GM06990 (cell line): ENCODE measurements at places on chromosomes 1 and 21.

- no peak for DNase-seq
Measured at GRCh38 chr1:55928576-55928975, 650.8 kb downstream of the PLPP3 start.

DNA sequence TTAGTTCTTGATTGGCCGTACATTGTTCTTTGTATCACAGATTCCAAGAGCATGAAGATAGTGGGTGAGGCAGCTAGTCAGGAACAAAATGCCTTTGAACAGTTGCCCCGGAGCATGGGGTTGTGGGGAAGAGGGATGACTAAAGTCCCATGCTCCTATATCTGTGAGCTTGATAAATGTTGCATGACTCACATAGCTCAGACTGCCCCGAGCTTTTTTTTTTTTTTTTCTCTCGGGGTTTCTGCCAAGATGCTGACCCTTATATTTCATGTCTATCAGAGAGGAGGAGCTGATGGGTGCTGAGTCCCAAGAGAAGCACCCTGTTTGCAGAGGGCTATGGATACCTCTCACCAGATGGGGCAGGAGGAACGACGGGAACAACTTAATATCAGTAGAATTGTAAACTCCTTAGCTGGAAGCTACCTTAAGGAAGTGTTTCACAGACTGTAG, 40.6 kb downstream of the SRRM1 start:
- DNase-seq, result no peak

GRCh38 chr1:117106478-117106877, 15.1 kb downstream of the TRIM45 start:
- no peak for DNase-seq

- no peak for DNase-seq
Measured at GRCh38 chr1:16981269-16981849, 939 bp upstream of the MFAP2 start.

GRCh38 chr1:84505493-84506001, 639 bp upstream of the SPATA1 start:
- no peak for DNase-seq

- DNase-seq, result no peak
Measured at GRCh38 chr1:183144752-183145151, 41.3 kb upstream of the LAMC2 start.

DNA sequence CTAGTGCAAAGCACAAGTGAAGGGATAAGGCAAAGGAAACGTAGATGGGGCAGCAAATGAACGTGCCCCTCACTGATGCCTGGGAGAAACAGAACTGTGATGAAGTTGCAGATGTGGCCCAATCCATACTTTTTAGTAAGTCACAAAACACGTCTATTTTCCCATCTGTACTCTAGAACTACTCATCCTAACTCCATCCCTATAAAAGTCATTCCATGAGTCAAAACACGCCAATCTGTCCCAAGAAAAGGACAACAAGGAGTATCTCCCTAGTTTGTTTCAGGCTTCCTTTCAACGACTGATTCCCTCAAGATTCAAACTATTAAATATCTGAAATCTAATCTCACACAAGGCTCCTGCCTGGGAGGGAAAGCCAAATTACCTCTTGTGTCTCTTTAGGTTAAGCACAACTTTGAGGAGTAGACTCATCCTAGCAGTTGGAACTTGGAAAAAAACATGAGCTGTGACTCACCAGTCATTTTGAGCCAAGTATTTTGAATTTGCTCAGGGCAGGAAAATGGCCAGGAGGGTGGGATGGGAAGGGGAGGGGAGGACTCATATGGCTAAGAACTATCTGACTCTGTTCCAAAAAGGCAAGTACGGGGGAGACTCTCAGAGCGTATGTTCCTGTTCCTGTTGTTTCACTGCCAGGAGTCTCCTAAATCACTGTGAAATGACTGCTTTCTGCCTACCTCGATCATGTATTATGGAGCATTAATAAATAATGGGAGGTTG, 214.5 kb upstream of the CAMK1G start:
- DNase-seq, result no peak

DNA sequence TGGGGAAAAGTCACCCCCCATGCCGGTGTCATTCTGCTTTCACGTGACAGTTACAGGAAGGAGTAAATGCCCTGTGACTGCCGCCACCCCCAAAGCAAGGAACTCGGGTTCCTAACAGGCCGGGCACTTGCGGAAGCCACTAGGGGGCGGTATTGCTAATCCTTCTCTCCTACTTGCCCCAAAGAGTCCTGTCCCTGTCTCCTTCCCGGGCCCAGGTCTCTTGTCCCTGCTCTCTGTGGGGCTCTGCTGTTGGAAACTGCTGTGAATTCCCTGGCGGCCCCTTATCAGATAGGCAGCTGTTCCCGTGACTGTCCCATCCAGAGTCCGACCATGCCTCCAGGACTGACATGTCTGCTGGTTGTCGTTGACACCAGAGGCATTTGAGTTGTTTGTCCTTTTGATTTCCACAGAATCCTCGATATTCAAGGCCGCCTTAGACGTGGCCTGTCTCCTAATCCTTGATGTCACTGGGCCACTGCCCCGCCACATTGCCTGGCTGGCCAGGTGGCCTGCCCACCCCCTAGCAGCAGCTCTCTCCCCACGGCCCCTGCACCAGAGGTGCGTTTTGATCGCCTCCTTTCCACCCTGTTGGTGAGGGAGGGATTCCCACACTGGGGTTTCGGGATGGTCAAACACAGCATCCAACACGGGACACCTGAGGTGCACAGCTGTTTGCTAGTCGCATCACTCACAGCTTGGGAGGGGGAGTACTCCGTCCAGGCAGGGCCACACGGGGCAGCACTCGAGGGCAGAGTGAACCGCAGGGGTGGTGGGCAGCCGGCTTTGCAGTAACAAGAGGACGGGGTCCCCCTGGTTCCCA, 37.3 kb downstream of the CHAF1B start:
- DNase-seq, result peak; percentile 25

GRCh38 chr1:198761859-198762616, 123.2 kb downstream of the PTPRC start:
- no peak for DNase-seq

DNA sequence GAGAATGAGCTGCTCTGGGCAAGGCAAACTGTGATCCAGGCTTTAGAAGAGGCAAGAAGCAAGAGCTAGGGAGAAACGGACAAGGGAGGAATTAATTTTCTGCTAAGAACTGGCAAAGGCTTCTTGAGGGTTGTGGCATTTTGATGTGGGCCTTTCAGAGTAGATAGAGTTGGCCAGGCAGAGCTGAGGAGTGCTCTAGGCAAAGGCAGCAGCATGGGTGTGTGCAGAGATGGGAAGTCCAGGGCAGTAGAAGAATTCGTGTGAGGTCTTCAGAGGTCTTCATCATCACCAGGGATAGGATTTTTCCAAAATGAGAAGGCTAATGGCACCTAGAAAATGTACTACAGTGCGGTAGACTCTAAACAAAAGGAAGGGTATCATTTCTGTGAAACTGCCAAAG, 237.8 kb downstream of the LTN1 start:
- DNase-seq, result no peak

DNA sequence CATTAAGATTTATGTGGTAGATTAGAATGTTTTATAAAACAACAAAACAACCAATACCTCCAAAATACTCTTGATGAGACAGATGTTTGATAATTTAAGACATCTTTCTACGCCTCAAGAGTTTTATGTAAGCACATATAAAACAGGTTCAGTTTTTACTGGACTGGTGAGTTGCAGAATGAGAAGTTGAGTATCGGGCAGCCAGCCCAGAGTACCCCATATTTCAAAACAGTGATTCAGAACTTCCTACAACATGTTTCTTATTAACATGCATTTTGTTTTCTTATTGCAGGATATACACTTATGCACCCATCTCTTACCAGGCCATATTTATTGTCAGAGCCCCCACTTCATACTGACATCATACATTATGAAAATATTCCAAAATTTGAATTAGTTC, 91.4 kb upstream of the RAVER2 start:
- DNase-seq, result no peak

GRCh38 chr1:198676253-198676652, 37.4 kb downstream of the PTPRC start:
- DNase-seq, result no peak

DNA sequence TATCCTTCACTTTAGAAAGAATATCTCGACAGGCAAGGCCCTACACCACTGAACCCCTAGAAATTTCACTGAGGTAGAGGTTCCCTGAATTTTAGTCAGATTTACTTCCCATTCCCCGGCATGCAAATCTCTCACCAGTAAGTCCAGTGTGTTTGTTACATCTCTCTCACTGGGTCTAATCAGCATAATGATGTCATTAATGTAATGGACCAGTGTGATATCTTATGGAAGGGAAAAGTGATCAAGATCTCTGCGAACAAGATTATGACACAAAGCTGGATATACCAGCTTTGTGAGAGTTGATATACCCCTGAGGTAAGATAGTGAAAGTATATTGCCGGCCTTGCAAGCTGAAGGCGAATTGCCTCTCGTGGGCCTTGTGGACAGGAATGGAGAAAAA, 7.9 kb downstream of the RNU11 start:
- no peak for DNase-seq

GRCh38 chr1:192005976-192006375, 152.3 kb upstream of the RGS18 start:
- DNase-seq, result no peak

GRCh38 chr1:236353813-236354212, 40.3 kb upstream of the EDARADD start:
- DNase-seq, result no peak

DNA sequence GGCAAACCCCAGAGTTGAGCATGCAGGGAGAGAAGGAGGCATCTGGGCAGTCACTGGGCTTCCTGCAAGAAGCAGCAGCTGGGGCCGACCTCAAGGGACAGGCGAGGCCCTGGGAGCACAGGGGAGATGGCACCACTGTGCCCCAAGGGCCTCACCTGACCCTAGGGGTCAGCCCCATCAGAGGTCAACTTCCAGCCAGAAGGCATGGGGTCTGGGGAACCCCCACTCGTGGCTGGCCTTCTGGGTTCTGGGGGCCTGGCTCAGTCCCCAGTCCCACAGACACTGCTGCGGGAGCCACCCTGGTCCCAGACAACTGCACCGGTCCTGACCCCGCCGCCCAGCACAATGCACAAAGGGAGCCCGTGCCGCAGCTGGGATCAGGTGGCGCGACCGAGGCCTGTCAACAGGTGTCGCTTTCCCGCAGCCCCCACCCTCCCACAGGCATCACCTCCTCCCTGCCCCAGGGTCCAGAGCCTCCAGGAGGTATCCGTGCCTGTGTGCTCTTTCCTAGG, 6.2 kb downstream of the WNT9A start:
- no peak for DNase-seq

DNA sequence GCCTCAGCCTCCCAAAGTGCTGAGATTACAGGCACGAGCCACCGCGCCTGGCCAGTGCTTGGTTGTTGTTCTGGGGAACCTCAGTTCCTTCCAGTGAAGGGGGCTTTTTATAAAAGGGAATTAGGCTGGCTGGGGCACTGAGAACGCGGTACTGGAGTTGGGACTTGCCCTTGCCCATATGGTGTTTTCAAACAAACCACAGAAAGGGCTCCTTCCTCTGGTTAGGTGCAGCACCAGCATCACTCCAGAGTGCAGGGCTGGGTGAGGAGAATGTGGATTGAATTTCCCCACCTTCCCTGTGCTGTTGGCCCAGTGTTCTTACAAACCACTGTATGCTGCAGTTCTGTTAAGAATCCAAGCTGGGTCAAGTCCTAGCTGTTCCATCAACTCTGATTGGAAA, 5.3 kb downstream of the MAN1C1 start:
- no peak for DNase-seq

DNA sequence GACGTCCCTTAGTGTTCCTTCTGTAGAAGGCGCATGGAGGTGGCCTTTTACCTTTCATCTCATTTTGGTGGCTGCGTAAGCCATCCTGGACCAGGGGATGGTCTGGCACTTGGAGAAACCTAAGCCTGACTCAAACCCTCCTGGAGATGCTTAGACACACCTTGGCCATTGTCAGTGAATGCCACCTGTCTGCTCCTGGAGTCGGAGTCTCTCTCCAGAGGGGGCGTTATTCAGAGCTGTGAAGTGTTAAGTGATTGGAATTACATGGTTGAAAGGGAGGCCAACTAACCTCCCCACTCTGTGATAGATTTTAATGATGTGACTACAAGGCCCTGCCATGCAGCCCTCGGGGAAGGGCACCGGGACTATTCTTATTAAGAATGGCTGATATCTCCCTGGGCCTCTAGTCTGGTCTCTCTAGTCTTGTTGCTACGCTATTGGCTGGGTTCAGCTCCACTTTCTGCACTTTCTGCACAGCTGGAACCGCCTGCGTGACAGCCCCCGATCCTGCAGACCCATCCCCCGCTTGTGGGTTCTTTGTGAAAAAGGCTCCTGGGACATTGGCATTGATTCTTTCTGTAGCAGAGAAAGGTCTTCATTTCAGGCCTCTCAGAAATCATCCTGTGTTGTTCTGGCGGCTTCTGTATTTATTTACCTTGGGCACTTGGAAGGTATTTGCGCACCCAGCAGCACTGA, 4.2 kb downstream of the RASSF5 start:
- no peak for DNase-seq

DNA sequence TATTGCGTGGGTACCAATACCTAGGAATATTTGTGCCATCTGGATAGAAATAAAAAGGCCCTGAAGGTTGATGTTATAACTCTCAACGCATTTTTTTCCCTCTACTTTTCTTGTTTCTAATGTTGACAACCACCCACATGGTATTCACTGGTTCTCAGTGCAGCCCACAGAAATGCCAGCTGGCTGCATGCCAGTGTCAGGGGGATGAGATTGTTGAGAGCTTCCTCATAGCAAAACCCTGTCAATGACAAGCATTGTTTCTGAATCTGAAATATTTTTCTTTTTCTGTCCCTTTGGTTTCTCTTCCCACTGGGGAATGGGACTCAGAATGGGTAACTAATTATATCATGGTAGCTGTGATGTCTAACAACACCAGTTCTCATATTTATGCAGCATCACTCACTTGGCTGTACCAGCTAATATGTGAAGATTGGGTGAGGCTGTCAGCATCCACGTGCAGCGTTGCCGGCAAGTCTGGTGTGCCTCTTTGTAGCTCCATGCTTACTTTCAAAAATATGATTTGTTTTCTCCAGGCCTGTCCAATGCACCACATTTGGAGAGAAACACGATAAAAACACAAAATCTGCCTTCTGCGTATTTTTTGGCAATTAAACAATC, 284.6 kb downstream of the PTBP2 start:
- no peak for DNase-seq

DNA sequence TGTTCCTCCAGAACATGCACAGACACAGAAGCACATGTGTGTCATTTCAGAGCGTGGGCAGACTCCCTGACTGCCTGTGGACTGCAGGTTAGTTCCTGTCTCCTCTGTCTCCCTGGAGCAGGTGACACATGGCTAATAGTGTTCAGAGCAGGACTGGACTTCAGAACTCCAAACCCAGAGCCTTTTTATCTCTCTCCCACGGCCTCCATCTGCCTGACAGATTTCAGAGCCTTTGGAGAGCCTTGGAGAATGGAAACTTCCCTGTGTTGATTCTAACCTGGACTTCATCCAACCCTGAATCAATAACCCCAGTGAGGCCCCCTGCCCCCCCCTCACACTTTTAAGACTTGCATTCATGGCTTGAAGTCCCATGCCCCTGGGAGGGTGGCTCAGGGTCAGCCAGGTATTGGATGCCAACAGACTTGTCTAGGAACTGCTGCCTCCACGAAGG, 44.4 kb downstream of the C1orf198 start:
- DNase-seq, result no peak

- DNase-seq, result no peak
Measured at GRCh38 chr1:159307346-159308020, 5.3 kb downstream of the FCER1A start.
